ENCODE measurements at places on chromosomes 11 and 22.

- no peak for DNase-seq
Measured at GRCh38 chr11:75151346-75152047, 590 bp downstream of the SLCO2B1 start.

DNA sequence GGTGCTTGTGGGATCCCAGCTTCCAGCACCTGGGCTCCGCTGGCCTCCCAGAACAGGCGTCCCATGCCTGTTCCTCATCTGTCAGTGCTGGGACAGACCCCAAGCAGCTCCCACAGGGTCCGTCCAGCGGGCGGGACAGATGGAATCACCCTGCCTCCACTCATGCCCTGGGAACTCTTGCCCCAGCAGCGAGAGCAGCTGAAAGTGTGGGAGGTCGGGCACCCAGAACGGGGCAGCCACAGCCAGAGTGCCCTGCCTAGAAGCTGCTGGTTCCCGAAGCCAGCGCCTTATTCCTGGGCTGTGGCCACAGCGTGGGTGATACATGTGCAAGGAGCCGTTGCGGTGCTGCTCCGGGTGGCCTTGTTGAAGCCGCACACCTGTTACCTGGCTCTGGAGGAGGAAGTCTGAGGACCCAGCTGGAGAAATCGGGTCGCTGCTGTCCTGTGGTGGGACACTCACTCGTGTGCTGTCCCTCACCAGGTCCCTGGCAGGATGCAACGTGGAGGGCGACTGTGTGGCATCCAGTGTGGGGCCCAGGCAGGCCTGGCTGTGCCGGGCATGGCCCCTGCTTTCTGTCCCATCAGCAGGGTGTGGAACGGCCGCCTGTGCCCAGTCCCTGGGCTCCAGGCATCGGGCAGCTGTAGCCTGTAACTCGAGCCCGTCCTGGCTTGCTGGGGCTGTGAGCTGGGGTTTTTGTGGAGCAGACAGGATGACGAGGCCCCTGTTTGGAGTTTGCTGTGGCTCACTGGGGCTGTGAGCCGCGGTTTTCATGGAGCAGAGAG, 16.2 kb downstream of the GRAMD4 start:
- DNase-seq: no peak

- DNase-seq: no peak
Measured at GRCh38 chr11:1563697-1564534, 8.2 kb downstream of the DUSP8 start.

- DNase-seq: no peak
Measured at GRCh38 chr22:27100789-27101188, 443.4 kb downstream of the MIAT start.

DNA sequence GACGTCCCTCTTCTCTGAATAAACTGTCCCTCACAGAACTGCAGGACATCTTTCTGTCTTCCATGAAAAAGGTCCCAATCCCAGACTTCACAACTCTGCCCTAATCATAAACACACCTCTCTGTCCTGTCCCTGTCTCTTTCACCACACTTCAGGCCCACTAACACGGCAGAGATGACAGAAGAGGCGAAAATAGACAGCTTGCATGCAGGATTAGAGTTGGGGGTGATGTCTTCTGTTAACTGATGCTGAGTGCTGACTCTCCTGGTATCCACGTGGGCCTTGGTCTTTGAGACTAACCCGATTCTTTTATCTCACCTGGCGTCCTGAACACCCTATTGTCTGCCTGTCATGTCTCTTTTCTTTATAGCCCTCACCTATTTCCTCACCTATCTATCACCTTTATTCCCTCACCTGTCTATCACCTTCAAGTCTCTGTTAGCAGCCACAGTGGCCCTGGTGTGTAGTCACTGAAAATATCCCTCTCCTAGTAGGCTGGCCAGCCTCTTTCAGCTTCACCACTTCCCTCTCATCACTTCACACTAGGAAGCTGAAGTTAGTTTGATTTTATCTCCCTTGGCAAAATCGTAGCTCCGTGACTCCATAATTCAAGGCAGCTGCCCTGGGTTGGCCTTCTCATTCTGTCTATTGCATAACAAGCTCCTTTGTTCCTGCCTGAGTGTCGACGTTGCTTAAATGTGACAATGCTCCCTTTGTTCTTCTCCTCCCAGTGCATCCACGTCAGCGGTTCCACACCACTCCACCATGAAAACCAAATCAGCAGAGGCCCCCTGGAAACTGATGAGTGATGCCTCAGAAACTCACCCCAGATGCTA, 30.6 kb upstream of the DRD2 start:
- DNase-seq: no peak

GRCh38 chr11:14384338-14384737, 25.4 kb upstream of the RRAS2 start:
- DNase-seq: no peak

GRCh38 chr11:12927221-12927620, 81.9 kb upstream of the RASSF10 start:
- DNase-seq: no peak

GRCh38 chr22:36853407-36854099, 7.3 kb upstream of the NCF4 start:
- peak; percentile 30 for DNase-seq

DNA sequence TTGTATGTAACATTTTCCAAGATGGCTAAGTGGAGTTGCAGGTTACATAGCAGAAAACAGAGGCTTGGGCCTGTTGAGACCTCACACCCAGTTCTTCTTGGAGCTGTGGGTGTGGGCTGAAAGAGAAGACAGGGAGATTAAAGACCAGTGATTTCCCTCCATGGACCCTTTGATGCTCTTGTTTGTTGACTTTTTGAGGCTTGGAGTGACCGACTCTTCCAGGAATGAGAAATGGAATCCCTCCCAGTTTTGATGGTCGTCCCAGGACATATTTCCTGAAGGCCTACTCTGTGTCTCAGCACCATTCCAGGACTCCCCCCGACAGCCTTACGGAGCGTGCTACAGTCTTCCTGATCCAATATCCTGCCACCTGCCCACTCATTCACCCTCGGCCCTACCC, 96.9 kb downstream of the PTPRJ start:
- no peak for DNase-seq

DNA sequence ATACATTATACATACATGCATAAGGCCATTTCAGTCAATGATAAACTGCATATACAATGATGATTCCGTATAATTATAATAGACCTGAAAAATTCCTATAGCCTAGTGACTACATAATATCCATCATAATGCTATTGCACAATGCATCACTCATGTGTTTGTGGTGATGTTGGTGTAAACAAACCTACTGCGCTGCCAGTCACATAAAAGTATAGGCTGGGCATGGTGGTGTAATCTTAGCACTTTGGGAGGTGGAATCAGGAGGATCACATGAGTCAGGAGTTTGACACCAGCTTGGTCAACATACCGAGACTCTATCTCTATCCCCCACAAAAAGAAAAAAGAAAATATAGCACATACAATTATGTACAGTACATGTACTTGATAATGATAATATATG, 163.7 kb upstream of the DDI1 start:
- no peak for DNase-seq

DNA sequence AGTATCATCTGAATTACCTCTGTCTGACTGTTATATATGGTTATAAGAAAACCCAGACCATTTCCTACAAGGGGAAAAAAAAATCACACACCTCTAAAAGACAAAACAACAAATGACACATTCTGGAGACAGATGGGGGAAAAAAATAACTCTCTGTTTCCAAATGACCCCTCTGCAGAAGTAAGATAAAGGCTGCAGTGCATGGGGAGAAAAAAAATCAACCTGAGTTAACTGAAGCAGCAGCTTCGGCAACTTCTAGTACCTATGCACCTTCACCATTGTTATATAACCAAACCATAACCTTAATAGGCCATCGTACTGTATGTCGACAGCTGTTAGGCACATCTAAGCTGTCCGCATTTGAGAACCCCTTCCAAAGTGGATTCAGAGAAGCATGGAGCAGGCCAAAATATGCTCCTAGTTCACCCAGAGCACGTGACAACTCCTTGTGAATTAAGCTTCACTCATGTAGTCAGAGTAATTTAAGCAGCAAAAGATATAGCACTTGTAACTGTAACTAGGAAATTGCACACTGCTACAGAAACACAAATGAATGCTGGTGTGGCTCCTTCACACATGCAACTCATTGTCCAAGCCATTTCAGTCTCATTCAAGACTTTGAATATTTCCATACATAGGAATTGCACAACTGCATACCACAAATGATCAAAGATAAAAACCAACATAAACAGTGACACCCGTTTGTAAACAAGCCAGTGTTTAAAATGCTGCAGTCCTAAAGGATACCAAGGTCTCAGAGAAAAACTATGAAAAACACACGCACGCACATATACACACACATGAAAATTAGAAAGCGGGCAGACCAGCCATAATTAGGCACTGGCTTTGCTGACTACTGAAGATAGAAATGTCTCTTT, 2.7 kb downstream of the SIK3 start:
- no peak for DNase-seq

DNA sequence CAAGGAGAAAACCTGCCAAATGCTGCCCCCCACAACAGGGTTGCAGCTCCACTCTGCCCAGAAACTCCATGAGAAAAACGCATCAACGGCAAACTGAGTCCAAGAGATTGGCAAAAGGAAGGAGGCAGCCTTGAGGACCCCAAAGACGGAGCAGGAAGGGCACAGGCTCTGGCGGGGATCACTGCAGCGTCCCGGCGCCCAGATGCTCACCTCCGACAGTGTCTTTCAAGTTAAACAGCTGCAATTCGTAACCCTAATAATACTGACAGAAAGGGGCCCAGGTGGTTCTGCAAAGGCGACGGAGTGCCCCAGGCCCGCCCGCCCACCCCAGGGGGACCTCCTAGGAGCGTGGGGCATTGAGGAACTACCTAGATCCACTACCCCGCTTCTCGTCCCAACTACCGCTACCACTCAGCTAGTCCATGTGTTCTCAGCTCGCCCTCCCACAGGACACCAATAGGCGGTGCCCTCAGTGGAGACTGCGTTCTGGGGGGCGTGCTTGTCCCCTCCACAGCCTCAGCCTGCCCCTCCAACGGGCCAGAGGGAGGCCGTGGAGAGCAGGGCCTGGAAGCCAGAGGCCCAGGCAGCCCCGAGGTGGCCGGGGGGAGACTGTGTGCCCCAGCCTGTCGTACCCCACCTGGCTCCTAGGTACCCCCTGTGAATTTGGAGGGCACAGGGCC, 127.4 kb downstream of the PHF21B start:
- no peak for DNase-seq

GRCh38 chr11:128831174-128832120, 35.6 kb downstream of the KCNJ1 start:
- DNase-seq: peak; percentile 66

GRCh38 chr22:33635766-33636165, 284.5 kb downstream of the LARGE1 start:
- DNase-seq: no peak

DNA sequence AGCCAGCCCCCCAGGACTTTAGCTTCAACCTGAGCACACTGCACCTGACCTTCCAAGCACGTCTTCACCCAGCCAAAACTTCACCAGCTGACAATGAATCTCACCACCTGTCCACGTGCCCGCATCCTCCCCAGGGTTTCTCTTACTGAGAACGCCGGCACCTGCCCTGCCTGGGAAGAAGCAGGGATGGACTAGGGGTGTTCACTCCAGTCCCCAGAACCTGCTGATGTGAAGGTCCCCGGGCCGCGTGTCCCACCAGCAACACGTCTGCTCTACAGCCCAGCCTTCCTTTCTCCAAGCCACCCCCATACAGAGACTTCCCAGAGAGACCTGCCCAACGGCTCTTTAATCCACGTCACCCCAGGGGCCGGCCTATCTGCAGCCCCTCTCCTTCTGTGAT, 12.8 kb downstream of the CPT1A start:
- no peak for DNase-seq

DNA sequence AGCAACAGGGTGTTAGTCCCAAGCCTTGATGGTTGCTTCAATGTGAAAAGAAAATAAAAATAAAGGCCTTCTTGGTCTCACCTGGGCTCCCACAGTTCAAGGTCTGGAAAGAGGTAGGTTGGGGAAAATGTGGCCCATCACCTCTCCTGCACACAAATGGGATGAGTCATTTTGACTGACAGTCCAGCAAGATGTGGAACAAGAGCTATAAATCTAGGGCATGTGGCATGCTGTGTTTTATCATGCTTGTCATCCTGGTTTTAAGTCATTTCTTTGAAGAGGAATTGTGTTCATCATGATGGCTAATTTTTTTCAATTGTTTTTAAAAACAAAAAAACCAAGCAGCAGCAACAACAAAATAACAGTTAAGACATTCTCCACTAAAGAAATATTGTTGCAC, 503.7 kb downstream of the NTM start:
- DNase-seq: no peak

GRCh38 chr11:117538263-117539135, 210.8 kb downstream of the CEP164 start:
- DNase-seq: no peak

GRCh38 chr11:69682221-69682620, 7.1 kb upstream of the LTO1 start:
- no peak for DNase-seq

DNA sequence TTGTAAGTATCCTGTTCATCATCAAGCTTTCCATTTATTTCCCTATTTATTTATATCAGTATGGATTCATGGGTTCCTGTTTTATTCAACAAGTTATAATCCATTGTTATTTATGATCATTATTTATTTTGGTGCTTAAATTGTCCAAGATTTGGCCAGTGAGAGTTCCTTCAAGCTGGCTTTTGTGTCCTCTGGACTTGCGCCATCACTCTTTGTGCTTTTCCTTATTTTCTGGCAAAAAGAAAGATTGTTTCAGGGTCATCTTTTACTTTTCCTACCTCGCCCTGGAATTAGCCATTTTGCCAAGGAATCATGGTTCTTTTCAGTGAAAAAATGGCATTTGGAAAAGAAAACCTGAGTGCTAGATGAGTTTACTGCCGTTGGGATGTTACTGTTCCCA, 193.4 kb downstream of the ADAMTS15 start:
- DNase-seq: no peak

GRCh38 chr11:95829580-95830259, 39.4 kb downstream of the CEP57 start:
- no peak for DNase-seq

DNA sequence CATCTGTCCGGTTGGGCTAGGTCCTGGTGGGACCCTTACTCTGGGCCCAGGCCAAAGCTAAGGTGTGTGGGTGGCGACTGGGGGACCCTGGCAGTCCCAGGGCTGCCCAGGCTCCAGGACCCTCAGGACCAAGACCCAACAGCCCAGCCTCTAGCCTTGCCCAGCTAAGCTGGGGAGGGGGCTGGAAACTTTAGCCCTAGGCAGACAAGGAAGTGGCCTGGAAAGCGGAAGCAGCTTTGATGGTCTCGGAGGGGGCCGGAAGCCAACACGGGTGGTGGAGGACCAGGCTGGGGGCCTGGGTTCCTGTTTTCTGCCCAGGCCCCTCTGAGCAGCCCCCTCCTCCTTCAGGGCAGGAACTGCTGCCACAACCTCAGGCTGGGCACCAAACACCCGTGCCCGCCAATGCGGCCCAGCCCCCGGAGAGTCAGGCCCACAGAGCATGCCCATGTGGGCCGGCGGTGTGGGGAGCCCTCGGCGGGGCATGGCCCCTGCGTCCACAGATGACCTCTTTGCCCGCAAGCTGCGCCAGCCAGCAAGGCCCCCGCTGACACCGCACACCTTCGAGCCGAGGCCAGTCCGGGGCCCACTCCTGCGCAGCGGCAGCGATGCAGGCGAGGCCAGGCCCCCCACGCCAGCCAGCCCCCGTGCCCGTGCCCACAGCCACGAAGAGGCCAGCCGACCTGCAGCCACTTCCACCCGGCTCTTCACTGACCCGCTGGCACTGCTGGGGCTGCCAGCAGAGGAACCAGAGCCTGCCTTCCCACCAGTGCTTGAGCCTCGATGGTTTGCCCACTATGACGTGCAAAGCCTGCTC, 2.8 kb downstream of the SIPA1 start:
- no peak for DNase-seq
